ENCODE measurements at places on chromosomes 13 and 19. TPM values are rescaled to one million over a fixed set of nuclear protein-coding genes. Genes with fewer than 3 reads are reported as not detected.

DNA sequence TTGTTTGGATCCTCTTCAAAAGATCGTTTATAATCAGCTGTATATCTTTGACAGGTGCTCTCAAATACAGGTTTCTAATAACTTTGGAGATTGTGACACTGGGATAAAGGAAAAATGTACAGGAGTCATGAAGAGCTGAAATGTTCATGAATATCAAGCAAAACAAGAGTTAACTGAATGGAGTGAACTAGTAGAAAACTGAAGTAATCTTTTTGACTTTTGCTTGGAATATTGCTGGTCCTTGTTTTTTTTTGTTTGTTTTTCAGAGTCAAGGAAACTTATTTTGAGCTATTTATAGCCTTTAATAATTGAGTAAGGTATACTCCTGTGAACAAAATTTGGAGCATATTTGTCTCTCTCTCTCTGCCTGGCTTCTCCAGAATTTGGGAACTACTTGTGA is 25.3 kb downstream of the MED4 start:
- no peak for DNase-seq

Gene FFAR3
- total RNA-seq = 5.1 TPM

DNA sequence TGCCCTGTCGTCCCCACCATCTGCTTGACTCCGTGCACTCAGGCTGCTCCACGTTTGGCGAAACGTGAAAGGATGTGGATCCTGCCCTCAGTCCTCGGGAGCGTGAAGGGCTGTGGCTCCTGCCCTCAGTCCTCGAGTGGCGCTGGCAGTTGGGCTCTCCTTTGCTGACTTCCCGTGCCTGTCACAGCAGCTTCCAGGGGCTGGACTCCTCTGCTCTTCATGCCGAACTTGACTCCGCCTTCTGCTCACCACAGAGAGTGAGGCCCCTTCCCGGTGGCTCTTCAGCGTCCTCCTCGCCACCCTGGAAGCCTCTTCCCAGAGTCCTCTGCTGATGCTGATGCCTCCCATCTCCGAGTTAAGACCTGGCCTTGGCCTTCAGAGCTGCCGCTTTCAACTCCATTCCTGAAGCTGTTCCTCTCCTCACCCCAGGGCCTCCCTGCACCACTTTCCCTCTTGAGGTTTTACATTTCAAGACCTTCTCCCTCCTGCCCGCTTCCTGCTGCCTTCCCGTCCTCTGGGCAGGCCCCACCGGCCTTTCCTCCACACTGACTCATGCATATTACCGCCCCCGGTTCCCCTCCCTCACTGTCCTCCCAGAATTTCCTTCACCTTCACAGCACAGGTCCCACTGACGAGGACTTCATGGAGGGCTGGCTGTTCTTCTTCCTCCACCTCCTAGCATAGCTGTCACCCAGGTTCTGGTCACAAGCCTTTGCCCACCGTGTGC is 111.7 kb downstream of the SHISA2 start:
- no peak for DNase-seq

Gene ZNF816
- 7.0 TPM for total RNA-seq

Gene HCST
- total RNA-seq = 40.0 TPM

Gene MEDAG
- total RNA-seq = not detected
